HFF-Myc (cell line): ENCODE measurements at places on chromosomes 3 and 15.

GRCh38 chr3:43286841-43287499, 630 bp downstream of the SNRK start:
- DNase-seq: no peak

- no peak for DNase-seq
These were observed 813.5 kb downstream of the MCTP2 start for GRCh38 chr15:95044745-95045417.

DNA sequence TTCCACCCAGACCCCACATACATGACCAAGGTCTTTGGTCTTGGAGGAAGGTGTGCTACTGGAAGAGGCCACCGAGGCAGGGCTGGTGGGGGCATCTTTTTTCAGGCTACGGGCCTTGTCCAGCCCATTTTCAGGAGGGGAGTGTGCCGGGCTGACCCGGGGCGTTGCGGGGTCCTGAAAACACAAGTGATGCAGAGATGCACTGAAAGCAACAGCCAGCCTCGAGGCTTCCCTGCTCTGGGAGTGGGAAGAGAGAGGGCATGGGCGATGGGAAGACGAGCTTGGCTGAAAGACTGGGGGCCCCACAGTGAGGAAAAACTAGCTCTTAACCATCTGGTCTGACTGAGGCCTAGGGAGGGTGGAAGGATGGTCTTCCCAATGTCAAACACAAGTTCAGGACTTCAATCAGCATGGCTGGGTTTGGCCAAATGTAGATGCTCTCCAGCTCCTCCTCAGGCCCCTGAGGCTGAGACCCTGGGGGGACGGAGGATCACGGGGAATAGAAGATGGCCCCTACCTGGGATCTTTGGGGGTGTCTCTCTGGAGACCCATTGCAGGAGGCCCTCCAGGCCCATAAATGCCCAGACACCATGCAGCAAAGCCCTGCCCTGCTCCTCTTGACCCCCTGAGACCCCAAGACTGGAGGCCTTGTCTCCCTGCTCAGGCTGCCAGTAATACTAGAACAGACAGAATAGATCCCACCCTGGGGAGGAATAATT, 38.9 kb downstream of the TLE3 start:
- DNase-seq: no peak

DNA sequence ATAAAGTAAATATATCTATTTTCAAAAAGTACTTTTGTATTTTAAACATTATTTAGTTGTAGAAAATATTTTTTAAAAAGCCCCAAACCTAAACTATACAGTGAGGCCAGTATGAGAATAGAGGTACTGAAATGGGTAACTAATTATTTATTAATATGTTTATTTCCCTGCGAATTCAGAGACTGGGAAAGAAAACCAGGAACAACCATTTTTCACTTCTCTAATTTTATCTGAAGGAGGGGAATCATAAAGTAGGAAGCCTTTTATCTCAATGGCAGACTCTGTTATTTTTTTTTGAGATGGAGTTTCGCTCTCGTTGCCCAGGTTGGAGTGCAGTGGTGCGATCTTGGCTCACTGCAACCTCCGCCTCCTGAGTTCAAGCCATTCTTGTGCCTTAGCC, 63.6 kb upstream of the TRAK1 start:
- DNase-seq: no peak

- no peak for DNase-seq
These were observed 161.3 kb downstream of the FBLN2 start for GRCh38 chr3:13710251-13710650.

GRCh38 chr15:64975390-64975789, 14.3 kb downstream of the SPG21 start:
- DNase-seq: no peak

DNA sequence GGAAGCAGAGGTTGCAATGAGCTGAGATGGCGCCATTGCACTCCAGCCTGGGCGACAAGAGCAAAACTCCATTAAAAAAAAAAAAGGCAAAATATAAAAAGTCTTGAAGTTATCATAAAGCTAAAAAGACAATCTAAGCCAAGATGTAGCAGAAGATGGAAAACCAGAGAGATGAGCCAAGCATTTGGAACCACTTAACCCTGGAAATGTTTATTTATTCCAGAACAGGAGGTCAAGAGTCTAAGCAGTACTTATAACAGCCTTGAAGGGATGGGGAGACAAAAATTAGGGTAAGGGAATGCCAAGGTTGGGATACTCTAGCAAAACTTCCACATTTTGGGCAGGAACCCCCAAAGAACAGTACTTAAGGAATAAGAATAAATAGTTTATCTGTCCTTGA, 30.1 kb downstream of the FAIM start:
- DNase-seq: peak; percentile 19

- no peak for DNase-seq
These were observed 251.9 kb upstream of the TGFBR2 start for GRCh38 chr3:30354513-30354912.

GRCh38 chr15:38545179-38545578, 19.4 kb downstream of the RASGRP1 start:
- DNase-seq: no peak

DNA sequence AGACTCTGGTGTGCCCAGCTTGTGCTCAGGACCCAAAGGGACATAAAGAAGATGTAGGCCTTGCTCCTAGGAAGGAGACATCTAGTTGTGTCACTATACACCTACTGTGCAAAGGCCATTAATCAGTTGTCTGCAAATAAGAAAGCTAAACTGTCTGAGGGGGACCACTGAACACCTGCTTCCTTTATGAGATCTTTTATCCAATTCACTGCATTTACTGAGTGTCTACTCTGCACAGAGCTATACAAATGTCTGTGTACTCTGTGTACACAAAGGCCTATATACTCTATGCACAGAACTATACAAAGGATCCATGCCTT, 124.8 kb downstream of the CTNNB1 start:
- no peak for DNase-seq

DNA sequence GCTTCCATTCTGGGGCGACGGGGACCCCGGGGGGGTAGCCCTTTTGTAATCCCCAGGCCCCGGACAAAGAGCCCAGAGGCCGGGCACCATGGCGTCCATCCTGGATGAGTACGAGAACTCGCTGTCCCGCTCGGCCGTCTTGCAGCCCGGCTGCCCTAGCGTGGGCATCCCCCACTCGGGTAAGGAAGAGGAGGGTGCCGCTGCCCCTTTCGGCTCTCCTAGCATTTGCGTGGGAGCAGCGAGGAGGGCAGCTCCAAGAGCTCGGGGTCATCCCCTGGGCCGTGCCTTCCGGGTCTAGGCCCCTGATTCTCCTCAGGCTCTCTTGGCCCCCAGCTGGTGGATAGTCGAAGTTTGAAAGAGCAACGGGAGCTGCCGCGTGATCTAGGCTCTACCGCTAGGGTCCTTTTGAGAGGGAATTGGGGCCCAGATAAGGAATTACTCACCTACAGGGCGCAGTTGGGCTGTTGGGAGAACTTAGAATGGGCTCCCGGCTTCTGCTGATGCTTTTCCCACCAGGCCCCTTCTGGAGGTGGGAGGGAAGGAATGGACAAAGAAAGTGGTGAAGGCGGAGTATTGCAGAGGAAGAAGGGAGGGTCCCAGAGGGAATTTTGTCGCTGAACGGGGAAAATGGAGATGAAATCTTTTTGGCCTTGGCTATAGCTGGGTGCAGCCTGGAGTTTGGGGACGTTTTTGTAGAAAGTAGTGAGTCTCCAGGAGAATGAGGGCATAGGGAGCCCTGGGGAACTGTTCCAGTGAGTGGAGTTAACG, 615 bp downstream of the VPS18 start:
- DNase-seq: no peak

- no peak for DNase-seq
These were observed 202.7 kb downstream of the TNIK start for GRCh38 chr3:171257251-171258203.

DNA sequence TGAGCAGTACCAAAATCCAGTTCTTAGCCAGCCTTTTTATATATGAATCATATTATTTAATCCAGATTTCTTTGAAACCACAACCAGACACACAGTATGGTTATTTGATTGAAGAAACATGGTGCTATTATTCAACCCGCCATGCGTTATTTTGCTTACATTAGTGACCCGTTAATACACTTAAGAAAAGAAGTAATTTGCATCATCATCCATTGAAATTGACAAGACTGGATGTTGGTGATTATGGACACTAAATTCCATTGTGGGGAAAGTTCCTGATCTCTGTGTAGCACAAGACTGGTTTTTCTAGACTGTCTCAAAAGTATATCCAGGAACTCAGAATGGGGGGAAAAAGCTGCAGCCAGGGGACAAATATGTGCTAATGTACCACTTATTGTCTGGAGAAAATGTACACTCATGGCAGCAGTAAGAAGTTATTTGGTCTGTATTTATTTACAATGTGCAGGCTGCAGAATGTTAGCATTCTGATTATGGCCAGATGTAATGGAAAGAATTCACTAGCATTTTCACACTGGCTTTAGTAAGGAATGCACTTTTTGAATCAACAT, 80.3 kb downstream of the FILIP1L start:
- DNase-seq: peak; percentile 59

DNA sequence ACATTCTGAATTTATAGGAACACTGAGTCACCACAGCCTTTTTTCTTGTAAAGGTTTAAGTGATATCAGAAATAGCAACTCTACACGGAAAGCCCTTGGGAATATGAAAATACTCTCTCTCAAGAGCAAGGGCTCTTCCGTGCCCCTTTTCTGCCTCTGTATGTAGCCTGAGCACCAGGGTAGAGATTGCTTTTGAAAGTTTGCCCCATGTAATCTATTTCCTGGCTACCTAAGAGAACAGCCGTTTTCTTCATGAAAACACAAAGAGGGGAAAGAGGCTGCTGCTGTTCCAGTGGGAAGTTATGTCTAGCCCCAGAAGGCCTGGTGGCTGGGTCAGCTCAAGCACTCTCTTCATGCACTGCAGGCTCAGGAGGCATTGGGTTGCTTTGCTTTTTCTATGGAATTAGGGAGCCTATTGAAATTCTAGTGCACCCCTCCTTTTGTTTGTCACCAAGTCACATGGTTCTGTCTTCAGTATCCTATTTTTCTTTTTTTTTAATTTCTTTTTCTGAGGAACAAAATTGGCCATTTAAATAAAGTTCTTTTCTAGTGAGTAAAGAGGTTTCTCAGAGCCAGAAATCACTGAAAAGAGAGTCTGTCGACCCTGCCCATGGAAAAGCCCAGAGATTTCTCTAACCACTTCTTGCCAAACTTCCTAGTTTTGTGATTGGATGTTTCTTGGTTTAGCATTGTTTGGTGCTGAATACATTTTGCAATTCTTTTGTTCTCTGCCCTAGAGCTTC, 39.5 kb downstream of the TIGIT start:
- no peak for DNase-seq

- DNase-seq: no peak
These were observed 5.9 kb downstream of the RNU6-1 start for GRCh38 chr15:67833710-67834511.

GRCh38 chr3:51311055-51311454, 74.0 kb upstream of the MANF start:
- DNase-seq: peak; percentile 7

GRCh38 chr15:55799291-55800212, 56.6 kb upstream of the PRTG start:
- no peak for DNase-seq

- no peak for DNase-seq
These were observed 11.8 kb downstream of the ANKDD1A start for GRCh38 chr15:64923546-64923945.
